CD4-positive, alpha-beta T cell treated with Interleukin-4 for 1 hour (primary cell): ENCODE measurements at places on chromosomes 2 and 18.

- DNase-seq, result no peak
These were observed 1.7 kb upstream of the ICOS start for GRCh38 chr2:203934711-203935438.

GRCh38 chr2:128792476-128793054 lies 473.9 kb upstream of the HS6ST1 start:
- DNase-seq, result no peak

DNA sequence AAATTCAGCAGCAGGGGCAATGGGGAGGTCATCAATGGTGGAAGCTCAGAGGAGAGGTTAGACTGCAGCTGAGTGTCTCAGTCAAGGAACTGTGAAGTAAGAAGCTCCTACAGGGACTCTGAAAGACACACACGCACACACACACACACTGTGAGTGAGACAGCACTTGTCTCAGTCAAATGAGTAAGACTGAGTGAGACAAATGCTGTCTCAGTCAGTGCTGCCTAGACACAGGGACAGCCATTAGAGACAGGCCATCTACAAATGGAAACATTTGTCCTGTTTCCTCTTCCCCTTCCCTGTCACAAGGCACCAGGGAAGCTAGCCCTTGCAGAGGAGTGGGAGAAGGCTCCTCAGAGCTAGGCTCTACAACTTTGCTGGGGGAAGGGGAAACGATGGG lies 577.4 kb upstream of the GCFC2 start:
- no peak for DNase-seq

DNA sequence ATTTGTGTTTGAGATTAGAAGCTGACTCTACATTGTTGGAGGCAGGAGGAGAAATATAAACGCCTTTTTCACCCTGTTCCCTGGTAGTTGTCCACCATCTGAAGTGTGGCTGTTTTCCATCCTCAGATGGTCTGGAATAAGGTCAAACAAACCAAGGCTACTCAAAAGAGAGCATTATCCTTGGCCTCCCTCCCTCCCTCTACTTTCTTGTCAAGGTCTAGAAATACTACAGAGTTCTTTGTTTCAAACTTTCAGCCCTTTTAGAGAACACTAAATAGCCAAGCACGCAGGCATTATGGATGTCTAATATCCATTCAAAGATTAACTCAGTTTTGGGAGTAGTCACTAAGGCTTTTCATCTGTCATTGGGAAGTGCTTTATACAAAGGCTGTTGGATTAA lies 215.8 kb upstream of the ITGA4 start:
- DNase-seq, result no peak

- no peak for DNase-seq
These were observed 582.1 kb upstream of the SETBP1 start for GRCh38 chr18:44098551-44099098.

DNA sequence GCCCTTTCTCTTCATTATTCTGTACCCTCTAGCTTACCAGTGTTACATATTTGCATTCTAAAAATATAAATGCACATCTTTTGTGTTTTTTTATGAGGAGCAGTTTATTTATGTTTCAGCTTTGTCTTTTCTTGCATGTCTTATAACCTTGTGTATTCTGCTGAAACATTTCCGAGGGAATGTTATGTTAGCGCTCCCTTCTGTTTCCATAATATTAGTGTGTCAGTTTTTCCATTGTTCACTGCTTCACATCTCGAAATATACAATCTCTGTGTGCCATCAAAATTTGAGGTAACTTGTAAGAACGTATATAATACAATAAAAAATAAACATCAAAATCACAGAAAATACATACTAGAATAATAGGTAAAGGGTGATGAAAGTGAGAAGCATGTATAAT lies 153.3 kb downstream of the PKP4 start:
- no peak for DNase-seq

DNA sequence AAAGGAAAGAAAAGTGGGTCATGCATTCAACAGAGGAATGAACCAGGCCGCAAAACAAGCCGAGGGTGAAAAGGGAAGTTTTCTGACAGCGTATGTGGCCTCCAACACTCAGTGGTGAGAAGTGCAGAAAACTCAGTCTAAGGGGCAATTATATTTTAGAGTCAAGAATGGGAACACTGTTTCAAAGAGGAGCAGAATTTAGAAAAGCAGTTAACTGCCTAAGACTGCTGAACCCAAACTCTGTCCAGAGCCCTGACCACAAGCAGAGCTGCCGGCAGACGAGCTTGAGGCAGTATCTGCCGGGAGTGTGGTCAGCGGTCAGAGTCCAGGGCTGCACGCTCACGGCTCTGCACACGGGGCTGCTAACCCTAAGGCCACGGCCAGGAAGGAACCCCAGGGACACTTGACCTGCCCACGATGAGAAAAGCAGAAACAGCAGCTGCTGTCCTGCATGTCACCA lies 347.0 kb upstream of the ID2 start:
- no peak for DNase-seq

DNA sequence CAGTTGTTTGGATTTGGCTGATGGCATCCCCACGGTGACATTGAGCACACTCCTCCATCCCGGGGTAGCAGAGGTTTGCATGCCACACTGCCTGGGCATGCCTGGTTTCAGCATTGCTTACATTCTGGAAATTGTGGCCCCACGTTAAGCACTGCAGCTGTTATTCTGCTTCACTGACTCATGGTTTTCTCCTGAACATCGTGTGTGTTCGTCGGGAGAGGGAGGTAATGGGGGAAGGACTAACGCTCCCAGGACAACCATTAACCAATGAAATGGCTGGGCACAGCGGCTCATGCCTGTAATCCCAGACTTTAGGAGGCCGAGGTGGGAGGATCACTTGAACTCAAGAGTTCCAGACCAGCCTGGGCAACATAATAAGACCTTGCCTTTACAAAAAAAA lies 28.2 kb upstream of the YWHAQ start:
- DNase-seq, result no peak

DNA sequence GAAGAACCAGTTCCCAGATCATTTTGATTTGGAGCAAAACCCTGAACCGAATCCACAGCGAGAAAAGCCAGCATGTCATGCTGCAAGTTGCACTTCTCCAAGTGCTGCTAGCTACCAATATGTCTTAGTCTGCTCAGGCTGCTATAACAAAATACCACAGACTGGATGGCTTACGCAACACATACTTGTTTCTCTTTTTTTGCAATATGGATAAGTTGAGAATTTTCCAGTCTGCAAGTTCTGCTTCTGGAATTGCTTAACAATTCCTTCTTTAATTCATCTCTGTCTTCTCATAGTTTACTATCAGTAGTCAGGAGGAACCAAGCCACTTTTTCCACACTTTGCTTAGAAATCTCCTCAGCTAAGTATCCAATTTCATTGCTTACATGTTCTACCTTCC lies 105.9 kb upstream of the RBBP8 start:
- no peak for DNase-seq

GRCh38 chr2:96113367-96113677 lies 3.0 kb downstream of the ADRA2B start:
- DNase-seq, result no peak

GRCh38 chr2:288758-289361 lies 969 bp upstream of the ALKAL2 start:
- no peak for DNase-seq

GRCh38 chr18:5584746-5585417 lies 41.1 kb upstream of the EPB41L3 start:
- no peak for DNase-seq

GRCh38 chr2:231392431-231393148 lies 2.9 kb upstream of the B3GNT7 start:
- no peak for DNase-seq

DNA sequence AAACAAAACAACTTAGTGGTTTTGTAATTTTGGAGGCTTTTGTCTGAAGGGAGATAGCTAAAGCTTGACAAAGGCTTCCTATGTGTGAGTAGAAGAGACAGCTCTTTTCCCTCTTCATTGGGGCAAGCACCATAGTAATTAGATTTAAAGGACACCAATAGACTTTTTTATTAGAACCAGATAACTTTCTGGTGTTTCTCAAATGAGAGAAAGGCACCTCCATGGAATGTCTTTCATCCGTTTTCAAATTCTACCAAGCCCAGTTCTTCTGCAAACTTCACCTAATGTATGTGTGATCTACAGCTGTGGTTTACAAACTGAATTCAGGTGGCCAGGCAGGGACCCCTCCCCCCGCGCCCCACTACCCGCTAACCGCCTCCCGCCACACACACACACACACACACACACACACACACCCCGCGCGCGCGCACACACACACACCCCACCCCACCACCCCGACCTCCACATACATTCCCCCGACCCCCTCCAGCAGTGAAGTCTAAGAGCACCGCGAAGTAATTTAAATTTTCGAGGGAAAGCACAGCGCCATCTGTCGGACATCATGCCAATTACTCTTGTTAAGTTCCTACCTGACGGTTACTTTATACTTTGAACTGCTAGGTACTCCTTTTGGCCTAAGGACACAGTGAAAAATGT lies 31.6 kb upstream of the PPP1R1C start:
- peak; percentile 62 for DNase-seq

- DNase-seq, result no peak
These were observed 535.6 kb downstream of the CNTNAP5 start for GRCh38 chr2:124560592-124561112.

- no peak for DNase-seq
These were observed 511.3 kb upstream of the RAB12 start for GRCh38 chr18:8097927-8098326.
